ENCODE measurements at places on chromosomes 3 and 15.
A peak's percentile ranks its signal among the peaks of the same experiment; 100 is the strongest.

- ATAC-seq: no peak
Observed at GRCh38 chr15:94441760-94442159, 210.4 kb downstream of the MCTP2 start.

DNA sequence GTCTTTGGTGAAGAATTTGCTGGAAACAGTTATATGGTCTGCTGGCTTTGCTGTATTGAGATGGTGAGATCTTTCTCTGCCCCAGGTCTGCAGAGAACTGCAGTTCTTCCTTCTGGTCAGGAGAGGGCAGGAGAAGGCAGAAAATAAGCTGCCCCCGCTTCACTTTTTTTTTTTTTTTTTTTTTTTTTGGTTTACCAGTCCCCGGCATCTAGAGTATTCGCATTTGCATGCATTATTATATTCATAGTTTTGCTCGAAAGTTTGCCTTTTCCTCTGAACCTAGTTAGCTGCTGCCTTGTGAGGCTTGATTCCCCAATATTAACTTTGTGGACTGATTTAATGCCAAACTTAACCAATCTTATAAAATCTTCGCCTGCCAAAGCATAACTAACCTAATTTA, 10.6 kb upstream of the PARL start:
- ATAC-seq: peak; percentile 57

GRCh38 chr3:72434296-72434695, 413.9 kb downstream of the SHQ1 start:
- ATAC-seq: no peak

- no peak for ATAC-seq
Observed at GRCh38 chr3:65625305-65625704, 413.4 kb downstream of the MAGI1 start.

DNA sequence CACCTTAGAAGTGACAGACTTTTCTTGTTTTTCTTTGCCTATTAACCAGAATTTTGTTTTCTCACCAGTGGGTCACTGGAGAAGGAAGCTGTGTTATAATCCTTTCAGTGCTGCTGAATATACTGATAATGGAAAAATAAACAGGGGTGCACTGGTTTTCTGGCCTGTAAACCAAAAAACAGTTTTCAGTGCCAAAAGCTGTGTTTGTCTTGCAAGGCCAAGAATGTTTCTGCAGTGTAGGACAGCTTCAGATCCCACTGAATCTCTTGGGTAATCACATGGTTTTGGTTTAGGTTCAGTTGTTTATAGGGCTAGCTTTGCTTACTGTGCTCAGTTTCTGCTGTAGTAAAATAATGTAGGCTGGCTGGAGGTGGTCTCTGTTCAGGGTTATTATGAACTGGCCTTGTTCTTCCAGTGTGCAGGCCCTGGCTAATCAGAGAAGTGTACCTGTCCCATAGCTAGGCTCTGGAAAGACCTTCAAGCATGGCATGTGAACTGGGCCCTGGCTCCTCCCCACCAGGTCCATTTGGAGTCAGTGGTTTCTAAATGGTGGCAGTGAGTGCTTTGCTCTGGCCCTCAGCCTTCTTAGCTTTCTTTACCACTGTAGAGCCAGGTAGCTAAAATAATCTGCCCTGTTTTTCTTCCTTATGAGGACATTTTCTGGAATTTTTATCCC, 18.7 kb downstream of the PDE8A start:
- ATAC-seq: no peak

DNA sequence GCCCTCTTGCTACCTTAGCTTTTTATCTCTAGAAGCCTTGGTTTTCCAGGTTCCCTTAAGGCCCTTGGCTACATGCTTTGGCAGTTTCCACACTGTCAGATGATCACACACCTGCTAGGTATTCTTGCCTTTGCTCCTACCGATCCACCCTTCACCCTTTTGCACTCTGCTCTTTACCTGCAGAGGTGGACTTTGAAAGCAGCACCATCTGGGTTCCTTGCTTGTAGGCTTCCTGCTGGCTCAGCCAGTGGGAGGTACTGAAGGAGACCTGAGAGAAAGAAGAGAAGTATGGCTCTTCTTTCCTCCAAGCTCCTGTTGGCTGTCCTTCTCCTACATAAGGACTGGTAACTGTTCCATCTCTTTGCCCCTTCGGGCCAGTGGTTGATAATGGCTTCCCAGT, 7.3 kb upstream of the ZNF592 start:
- ATAC-seq: no peak

GRCh38 chr15:23566071-23566554, 639 bp downstream of the MKRN3 start:
- no peak for ATAC-seq

DNA sequence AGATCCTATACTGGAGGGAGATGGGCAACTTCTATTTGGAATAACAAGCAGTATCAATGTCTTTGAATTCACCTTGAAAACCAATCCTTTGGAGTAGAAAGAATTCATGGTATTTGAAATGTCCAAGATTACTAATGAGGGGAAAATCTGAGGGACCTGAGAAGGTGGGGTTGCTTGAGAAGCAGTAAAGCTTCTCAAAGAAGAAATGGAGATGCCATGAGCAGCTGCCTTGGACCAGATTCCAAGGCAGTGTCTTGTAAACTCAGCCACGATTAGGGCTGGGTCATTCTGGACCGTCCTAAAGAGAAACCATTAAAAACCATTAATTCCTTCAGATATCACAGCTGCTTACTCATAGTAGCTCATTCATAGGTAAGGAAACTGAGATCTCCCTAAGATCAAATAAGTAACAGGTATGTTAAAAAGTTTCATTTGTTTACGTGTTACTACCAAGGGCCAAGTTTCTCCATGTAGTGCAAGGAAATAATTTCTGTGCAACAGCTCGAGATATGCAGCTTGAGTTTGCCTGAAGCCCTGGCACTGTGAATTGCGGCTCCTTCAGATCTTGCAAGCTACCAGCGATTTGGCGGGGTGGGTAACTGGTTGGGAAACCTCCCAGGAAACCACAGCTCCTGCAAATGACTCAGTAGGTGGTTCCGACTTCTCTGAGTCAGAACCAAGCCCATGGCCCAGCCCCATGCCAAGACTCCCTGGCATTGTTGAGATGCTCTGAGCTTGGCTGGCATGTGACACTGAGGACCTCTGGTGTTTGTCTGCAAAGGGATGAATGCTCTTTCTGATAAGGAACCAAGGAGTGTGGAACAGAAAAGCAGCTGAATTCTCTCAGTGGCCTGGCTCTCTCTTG, 296.8 kb downstream of the RORA start:
- no peak for ATAC-seq

DNA sequence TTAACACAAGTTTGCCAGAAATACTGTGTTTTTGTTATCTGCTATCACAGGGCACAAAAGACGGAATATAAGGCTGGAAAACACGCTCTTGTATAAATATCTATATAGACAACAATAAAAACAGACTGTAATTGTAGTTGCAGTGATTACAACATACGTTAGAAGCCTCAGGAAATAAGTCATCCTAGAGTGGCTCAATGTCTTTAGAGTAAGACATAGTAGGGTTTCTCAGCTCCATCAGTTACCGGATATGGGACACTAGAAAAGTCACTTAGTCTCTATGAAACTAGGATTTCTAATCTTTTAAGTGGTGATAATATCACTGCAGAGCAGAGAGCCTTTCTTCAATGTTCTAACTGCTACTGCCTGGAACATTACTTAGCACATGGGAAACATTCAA, 208.8 kb downstream of the STAG1 start:
- no peak for ATAC-seq

DNA sequence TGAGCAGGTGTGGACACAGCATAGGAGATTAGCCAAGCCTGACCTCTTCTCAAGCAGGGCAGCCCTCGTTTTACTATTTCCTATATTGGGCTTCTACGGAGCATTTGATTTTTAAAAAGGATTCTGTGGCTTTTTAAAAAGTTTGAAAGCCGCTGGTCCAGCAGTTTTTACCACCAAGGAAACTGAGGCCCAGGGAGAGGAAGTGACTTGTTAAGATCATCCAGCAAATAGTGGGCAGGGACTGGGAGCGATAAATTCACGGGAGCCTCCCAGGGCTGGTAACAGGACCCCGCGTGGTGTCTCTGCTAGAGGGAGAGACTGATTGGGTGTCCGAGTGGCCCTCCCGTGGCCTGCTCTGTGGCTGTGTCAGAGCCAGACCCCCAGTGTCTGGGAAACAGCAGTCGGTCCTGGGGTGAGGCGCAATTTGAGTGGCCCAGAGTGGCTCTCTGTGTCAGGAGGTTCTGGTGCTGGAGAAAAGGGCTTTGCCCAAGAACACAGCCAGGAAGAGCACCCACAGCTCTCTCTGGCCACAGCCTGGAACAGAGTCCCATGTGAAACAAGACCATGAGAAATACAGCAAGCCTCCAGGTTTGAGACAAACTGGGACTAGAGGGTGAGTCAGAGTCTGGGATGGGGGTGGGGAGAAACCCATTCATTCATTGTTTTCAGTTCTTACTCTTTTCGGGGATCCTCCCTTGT, 4.2 kb downstream of the FURIN start:
- ATAC-seq: no peak

- ATAC-seq: no peak
Observed at GRCh38 chr3:73954506-73954905, 329.8 kb upstream of the PDZRN3 start.

DNA sequence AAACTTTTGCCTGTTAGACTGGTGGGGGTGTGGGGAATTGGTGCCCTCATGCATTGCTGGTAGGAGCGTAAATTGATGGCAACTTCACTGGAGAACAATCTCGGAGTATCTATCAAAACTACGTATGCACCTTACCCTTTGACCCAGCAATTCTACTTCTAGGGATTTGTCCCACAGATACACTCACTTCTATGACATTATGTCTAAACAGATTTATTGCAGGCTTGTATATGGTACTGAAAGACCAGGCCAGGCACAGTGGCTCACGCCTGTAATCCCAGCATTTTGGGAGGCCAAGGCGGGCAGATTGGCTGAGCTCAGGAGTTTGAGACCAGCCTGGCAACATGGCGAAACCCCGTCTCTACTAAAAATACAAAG, 30.3 kb downstream of the PPCDC start:
- no peak for ATAC-seq

DNA sequence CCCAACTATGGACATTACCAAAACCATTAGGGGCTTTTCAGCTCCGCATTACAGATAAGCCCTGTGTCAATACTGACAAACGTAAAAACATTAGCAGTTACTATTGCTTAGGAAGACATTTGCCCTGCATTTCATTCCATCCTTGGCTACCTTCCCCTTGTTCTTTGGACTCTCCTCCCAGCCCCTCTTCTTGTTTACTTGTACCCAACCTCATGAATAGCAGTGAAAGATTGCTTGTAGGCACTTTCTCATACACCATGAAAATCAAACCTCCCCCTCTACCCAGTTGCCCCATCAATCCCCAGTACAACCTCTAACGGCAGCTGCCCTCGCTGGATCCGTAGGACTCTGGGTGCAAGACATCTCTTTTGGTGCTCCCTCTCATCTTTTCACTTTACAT, 16.9 kb upstream of the FAM107A start:
- ATAC-seq: no peak

- ATAC-seq: peak; percentile 90
Observed at GRCh38 chr15:65304381-65305149, at the start of gene RNU5B-1. Gene RNU5B-1 (plus strand): TSS chr15:65304677.

DNA sequence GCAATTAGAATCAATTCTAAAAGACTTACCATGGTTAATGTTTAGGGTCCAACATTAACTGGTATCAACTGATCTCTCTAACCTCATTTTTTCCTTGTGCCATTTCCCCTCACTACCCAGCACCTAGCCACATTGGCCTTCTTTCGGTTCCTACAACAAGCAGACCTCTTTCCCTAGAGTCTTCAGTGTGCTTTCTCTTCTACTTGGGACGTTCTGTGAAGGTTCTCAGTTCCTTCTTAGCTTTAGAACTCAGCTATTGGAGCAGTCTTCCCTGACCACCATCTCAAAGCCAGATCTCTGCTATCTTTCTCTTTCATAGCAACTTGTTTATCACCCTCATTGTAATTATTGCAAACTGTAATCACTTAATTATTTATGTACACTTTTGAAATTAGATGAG, 31.5 kb upstream of the MINDY4B start:
- no peak for ATAC-seq

- ATAC-seq: no peak
Observed at GRCh38 chr15:42137461-42138261, 18.8 kb downstream of the PLA2G4F start.

DNA sequence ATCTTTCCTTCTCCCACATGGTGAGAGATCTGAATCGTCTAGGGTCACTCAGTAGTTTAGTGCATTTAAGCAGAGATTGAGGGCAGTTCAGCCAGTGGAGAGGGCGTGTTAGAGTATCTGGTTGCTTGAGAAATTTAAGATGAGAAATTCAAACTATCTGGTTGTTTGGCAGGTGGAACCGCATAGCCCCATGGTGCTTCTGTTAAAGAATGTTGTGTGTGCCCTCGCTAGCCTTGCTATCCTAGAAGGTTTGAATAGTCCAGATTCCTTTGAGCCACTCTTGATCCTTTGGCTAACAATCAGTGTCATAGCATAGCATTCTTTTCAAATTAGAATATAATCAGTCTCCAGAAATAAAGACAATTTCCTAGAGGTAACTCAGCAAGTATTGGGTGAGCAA, 32.1 kb downstream of the ABHD17C start:
- no peak for ATAC-seq

- ATAC-seq: no peak
Observed at GRCh38 chr3:127427156-127427555, 139.3 kb upstream of the PRR20G start.

GRCh38 chr15:46961795-46962194, 755.5 kb upstream of the SEMA6D start:
- no peak for ATAC-seq

- ATAC-seq: no peak
Observed at GRCh38 chr3:94513600-94513999, 450.7 kb downstream of the NSUN3 start.

GRCh38 chr3:177308911-177309310, 111.6 kb upstream of the TBL1XR1 start:
- no peak for ATAC-seq

DNA sequence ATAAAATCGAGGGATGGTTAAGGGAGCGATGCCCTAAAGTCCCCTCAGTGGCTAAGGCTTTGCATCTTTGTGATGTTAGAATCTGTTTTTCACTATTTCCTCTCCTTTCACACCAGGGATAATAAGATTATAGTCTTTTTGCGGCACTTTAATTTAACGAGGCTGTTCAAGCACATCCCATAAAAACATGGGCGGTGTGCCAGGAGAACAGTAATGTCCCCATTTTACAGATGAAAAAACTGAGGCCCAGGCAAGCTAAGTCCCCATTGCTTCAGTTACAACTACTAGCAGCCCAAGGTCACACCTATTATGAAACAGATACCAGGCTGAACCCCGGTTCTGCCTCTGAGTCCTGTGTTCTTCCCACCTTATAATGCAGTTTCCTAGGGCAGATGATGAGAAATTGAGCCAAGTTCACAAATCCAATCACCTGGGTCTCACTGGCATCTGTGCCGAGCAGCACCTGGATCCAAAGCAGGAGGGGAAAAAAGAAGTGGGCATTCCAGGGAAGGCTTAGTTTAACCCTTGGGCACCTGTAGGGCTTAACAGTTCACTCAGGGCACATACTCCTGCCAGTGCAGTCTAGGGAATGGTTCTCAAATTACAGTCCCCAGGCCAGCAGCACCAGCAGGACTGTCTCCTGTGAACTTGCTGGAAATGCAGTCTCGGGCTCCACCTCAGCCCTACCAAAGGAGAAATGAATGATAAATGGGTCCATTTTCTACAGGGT, 169.3 kb downstream of the RAB11A start:
- ATAC-seq: no peak

GRCh38 chr3:194098081-194098842, 37.7 kb upstream of the HES1 start:
- ATAC-seq: no peak

All from gastroesophageal sphincter (tissue), 4 donors.